ENCODE measurements at places on chromosomes 16 and 17.

DNA sequence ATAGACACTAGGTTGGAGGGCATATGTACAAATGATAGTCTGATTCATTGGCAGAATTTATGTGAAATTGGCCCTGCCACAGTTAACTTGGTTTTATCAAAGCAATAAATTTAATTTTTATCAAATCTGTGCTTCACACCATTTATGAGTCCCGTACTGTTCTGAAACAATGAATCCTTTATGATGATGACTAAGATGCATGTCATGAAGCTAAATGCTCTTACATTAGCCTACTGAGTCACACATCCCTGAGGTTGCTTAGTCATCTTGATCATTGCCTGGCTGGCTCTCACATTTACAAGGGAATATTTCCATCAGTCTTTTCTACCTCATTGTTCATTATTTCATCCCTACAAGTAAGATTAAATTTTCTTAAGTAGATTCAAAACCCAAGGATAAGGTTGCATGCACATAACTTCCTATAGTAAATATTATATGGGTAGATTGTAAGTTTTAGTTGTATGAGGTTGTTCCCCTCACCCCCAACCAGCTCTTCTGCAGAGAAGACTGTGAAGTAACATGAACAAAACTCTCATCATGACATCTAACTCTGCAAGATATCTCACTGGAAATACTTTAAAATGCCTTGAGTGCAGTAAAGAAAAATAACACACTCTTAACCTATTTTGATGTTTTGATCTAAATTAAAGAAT is 170.7 kb downstream of the CYB561 start:
- peak; percentile 86 for DNase-seq

DNA sequence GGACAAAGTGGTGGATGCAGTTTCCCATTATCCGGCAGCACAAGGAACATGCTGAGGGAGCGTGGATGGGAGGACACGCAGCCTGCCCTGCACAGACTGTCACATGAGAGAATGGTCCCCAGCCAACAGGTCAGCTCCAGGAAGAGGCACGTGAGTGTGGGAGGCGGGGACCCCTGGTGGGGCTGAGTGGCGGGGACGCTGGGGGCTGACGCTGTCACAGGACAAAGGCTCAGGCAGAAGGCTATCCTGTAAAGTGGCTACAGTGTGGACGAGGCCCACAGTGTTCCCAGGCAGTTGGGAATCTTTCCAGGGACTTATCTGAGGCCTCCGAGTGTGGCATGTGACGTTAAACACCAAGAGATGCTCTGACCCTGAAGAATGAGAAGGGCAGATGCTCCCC is 30.4 kb downstream of the MBTPS1 start:
- DNase-seq: no peak

- no peak for DNase-seq
Measured at GRCh38 chr17:54307351-54307750, 484.6 kb downstream of the KIF2B start.

GRCh38 chr16:58013201-58013956 is 12.2 kb downstream of the USB1 start:
- DNase-seq: no peak

GRCh38 chr17:10761281-10761680 is 31.5 kb upstream of the TMEM220 start:
- DNase-seq: no peak

DNA sequence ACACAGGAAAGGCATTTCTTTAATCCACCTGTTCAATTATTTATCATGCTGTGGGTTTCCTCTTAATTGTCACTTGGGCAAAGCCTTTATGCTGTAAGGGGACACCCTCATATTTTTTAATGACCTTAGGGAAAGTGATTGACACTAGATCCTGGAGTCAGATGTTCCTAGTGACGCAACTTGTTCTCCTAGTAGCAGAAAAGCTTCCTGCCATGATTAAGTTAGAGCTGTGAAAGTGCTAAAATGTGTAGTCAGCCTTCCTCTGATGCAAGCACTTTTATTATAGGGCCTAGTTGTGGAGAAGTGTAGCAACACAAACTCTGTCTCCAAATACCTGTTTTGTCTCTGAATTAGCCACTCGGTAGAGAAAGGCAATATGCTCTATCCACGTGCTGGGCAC is 12.3 kb downstream of the TMEM100 start:
- peak; percentile 77 for DNase-seq

DNA sequence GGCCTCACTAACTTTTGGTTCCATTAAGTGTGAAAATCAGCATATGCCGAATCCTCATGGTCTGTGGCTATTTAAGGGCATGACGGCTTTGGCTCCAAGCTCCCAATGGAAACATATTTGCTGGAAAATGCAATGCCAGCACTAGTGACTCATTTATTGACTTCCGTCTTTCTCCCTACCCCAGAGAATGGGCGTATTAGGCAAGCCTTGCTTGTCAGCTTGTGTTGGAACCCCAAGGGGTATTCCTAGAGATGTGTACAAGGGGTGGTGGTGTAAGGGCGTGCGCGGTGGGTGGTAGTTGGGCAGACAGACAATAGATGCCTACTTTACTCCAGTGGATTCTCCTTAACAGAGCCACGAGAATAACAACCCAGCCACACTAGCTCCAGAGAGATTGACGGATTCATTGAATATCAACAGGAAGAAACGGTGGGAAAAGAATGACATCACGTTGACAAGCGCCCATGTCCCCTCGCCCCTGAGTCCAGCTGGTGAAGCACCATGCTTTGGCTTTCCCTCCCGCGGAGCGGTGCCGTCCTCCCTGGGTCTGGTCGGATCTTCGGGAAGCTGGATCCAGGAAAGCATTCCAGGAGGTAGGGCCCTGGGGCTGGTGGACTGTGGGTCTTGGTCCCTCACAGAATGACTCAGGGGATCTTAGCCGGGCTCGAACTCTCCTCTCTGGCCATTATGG is 10.3 kb downstream of the CD300LB start:
- no peak for DNase-seq

GRCh38 chr17:28331891-28332420 is 3.3 kb downstream of the IFT20 start:
- DNase-seq: no peak

DNA sequence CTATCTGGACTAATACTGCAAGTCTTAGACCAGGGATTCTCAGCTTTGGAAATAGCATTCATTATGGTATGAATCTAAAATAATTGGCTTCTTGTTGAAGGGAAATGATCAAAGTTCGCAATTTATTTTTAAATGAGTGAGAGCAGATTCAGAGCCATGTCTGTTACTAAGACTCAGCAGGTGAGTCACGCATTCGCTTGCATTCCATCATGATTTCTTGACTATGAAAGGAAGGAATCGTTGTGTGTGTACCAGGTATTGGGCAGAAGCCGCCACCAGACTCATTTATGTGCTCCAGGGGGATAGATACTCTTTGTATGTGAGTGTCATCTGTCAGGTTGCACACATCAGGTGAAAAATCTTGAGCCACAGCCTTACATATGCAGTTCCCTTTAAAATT is 10.8 kb downstream of the GSG1L2 start:
- no peak for DNase-seq

DNA sequence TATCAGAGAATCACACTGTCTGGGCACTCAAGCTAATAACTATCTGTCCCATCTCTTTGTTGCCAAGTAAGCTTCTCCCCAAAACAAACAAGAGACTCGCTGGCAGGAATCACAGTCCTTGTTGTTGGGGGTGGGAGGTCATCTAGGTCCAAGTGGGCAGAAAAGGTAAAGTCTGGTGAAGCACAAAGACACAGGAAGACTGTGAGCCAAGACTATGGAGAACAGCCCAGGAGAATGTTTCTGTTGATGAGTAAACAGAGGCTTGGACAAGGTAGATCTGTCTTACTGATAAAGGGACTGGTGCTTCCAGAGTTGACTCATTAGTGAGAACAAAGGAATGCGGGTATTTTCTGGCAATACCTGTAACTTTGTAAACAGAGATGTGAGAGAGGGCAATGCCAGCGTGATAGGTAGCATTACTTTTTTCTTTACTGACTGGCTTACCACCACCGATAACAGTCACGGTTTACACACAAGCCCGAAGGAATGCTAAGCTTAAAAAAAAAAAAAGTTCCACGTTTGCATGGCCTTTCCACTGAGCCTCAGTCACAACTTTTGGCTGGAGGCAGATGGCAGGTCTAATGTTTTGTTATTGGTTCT is 11.5 kb upstream of the MMD start:
- DNase-seq: no peak

Data from myocyte (in vitro differentiated cells).